ENCODE measurements at places on chromosomes 11 and 22. TPM values are rescaled to one million over a fixed set of nuclear protein-coding genes. Genes with fewer than 3 reads are reported as not detected.

DNA sequence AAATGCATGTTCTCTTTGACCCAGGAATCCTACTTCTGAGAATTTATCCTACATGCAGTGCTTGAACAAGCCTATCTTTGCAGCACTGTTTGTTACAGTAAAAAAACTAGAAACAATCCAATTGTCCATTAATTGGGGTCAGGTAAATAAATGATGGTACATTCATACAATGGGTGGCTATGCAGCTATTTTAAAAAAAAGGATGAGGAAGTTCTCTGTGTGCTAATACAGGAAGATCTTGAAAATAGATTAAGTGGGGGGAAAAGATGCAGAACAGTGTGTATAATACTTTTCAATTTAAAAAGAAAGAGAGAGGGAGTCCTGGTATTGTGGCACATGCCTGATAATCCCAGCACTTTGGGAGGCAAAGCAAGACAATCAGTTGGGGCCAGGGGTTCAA is 9.5 kb upstream of the CREB3L1 start:
- no peak for DNase-seq

GRCh38 chr11:69125861-69126260 is 29.9 kb upstream of the SMIM38 start:
- DNase-seq: no peak

The GGTLC3 gene
- total RNA-seq: not detected

The SLC6A5 gene
- not detected for total RNA-seq

DNA sequence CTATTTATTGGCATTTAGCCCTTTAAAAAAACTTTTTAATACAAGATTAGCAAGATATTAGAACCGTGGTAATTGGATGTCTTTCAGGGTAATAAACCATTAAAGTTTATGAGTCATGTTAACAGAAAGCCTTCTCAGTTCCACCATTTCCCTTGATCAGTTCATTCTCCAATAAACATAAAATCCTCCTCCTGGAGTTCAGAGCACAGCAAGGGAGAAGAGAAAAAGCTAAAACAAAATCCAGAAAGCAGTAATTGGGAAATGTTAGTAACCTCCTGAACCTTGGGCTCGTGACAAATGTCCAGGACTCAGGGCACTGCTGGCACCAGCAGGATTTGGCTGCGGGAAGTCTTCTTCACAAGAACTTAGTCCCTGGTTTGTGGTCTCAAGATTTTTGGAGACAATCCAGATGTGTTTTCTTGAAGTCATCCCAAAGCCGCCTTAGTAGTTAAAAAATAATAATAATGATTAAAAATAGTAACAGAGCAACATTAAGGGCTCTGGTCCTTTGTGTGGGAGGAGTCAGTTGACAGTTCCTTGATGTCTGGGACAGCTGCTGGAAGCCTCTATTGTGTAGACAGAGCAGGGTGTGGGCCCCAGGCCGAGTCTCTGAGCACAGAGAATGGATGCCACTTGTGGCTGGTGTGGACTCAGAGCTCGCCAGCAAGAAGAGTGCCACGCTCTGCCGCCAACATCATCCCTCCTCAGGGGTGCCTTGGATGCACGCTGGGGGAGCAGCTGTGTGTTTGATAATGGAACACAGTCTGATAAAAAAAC is 43.4 kb upstream of the PITPNB start:
- DNase-seq: no peak

DNA sequence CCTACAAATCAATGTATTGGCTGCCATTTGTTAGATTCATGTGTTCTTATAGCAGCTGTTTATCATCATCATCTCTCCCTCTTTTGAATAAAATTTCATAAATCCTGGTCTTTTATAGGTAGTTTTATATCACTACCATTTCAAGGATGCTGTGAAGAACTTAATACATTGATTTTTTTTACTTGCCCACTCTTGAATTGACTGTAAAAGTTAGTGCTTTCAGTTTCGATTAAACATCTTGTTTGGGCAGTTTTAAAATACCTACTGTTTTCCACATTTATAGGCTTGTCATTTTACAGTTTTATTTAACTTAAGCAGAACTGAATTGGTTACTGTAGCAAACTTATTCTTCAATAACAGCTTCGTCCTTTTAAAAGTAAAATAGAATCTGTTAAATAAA is 59.5 kb downstream of the TTC17 start:
- no peak for DNase-seq

GRCh38 chr11:115455613-115456012 is 48.6 kb downstream of the CADM1 start:
- DNase-seq: no peak

The POU2AF3 gene
- 0.38 TPM for total RNA-seq

The TREH gene
- total RNA-seq: not detected

DNA sequence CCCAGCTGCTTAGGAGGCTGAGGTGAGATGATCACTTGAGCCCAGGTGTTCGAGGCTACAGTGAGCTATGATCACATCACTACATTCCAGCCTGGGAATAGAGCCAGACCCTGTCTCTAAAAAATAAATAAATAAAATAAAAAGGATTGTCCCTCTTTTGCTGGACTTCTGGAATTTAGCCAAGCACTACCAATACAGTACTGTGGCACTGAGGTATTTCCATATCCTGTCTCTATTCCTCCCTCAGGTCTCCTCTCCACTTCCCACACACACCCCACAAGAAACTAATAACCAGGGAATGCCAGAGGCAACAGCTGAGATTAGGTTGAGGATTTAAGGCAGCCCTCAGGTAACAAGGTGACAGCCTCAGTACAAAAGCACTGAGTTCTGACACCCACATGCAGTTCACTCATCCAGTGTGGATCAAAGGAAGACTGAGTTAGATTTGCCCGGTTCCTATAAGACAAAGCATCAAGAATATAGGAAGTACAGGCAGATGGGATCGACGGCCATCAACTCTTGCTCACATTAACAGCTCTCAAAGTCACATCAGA is 4.5 kb upstream of the PPP2R1B start:
- no peak for DNase-seq

- DNase-seq: no peak
These were observed 3898.2 kb upstream of the OR11H1 start for GRCh38 chr22:11629661-11630385.

DNA sequence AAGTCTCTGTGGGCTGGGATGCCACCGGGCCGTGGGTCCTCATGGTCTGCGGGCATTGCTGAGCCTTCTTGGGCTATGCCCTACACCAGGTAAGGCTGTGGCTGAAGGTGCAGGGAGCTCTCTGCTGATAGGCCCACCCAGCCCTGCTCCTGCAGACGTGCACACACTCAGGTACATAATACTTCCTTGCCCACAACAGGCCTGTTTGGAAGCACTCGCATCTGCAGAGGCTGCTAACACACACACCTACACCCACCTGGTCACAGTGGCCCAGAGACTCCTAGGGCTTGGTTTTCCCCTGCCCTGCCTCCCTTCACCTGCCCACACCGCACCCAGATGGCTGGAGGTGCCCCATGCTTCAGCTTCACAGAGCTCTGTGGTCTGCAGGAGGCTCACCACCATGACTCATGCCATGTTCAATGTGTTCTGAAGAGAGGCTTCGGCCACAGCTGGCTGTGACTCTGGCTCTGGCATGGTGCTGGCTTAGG is 72.8 kb upstream of the KCNQ1OT1 start:
- no peak for DNase-seq

GRCh38 chr22:48398181-48398905 is 1429.3 kb downstream of the BRD1 start:
- DNase-seq: no peak

DNA sequence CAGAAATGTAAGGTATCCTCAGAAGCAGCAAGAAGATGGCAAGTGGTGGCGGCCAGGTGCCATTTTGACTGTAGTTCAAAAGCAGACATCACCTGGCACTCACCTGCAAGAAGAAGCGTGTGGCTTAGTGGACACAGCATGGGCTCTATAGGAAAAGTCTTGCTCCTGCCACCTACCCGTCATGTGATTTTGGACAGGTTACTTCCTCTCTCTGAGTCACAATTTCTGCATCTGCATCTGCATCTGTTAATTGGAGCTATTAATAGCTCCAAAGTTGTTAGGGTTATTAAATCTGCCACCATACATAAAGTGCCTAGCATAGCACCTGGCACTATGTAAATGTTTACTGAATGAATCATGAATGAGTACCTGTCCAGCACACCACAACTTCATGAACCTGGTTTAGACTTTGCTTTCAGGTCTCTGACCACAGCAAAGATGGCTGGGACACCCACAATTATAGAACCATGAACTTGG is 16.8 kb downstream of the RAB30 start:
- DNase-seq: no peak

DNA sequence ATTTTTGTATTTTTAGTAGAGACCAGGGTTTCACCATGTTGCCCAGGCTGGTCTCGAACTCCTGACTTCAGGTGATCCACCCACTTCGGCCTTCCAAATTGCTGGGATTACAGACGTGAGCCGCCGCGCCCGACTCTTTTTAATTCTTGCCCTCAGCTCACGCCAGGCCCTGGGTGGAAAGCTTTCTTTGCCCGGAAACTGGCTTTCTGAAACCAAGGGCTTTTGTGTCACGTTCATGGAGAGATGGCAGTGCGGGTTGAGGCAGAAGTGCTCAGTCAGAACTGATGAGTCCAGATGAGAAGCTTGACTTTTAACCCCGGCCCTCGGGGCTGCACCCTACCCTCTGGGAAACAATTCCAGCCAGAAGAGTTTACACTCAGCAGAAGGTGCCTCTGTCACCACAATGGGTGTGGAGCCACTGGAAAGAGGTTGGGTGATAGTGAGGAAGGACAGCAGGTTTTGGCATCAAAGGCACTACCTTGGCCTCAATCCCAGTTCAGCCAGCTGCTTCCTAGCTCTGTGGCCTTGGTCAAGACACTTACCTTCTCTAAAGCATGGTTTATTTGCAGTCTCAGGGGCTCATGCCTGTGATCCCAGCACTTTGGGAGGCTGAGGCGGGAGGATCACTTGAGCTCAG is 890 bp upstream of the ARFGAP3 start:
- DNase-seq: no peak

The CPT1B gene
- total RNA-seq: 394 TPM

- DNase-seq: no peak
These were observed 7.2 kb downstream of the TEAD1 start for GRCh38 chr11:12681466-12681865.

The SLC22A25 gene
- not detected for total RNA-seq

The CLDN5 gene
- total RNA-seq: 19.5 TPM

DNA sequence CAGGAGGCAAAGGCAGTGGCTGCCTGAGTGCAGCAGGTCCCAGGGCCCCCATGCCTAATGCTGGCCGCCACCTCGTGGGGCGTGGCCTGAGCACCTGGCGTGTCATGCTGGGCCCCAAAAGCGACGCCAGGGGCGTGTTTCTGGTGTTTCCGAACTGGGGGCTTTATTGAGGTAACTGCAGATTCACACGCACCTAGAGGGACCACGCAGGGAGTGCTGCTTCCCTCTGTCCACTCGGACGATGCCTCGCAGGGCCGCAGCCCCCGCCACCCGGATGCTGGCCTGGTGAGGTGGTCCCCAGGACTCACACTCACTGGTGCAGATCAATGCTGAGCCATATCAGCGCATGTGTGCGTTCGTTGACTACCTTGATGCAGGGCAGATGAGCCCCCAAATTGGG is 736.2 kb downstream of the BRD1 start:
- DNase-seq: no peak

The MPEG1 gene
- total RNA-seq: 9.5 TPM

The NLRP6 gene
- not detected for total RNA-seq

GRCh38 chr22:22243033-22243680 is 1.4 kb upstream of the VPREB1 start:
- DNase-seq: no peak

- DNase-seq: no peak
These were observed 7.4 kb downstream of the CAPN5 start for GRCh38 chr11:77074205-77074604.

DNA sequence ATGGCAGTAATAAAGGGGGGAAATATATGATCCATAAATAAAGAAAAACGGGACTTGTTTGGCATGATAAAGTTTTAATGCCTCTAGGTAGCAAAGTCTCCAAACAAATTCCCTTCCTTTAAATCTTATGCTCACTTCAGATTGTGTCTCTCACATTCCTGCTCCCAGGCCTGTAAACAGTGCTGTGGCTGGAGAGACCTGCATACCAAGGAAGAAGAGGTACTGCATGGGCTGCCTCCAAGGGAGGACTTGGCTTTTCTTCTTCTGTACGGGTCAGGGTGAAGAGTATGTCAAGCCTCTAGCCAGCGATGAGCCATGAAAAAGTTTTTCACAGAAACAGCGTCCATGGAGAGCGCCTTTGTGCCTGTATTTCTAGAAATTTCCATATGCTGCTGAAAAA is 161.8 kb downstream of the KIRREL3 start:
- DNase-seq: no peak

GRCh38 chr11:72781313-72782080 is 12.3 kb downstream of the STARD10 start:
- DNase-seq: peak; percentile 45

DNA sequence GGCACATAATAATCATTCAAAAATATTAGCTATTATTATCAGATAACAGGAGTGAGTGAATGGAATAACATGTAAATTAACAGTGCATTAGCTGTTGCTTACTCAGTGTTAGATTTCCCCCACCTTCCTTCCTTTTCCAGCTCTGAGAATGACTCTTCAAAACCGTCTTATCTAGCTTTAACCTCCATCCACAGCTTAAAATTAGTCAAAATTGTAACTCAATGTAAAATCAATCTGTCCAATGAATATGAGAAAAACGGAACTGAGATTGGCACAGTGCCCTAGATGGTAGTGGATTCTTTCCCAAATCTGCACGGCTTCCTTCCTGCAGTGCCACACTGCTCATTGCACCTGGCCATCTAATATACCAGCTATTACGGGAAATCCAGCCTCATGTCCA is 156.8 kb upstream of the BDNF start:
- no peak for DNase-seq

The ZNHIT2 gene
- total RNA-seq: 6.1 TPM

DNA sequence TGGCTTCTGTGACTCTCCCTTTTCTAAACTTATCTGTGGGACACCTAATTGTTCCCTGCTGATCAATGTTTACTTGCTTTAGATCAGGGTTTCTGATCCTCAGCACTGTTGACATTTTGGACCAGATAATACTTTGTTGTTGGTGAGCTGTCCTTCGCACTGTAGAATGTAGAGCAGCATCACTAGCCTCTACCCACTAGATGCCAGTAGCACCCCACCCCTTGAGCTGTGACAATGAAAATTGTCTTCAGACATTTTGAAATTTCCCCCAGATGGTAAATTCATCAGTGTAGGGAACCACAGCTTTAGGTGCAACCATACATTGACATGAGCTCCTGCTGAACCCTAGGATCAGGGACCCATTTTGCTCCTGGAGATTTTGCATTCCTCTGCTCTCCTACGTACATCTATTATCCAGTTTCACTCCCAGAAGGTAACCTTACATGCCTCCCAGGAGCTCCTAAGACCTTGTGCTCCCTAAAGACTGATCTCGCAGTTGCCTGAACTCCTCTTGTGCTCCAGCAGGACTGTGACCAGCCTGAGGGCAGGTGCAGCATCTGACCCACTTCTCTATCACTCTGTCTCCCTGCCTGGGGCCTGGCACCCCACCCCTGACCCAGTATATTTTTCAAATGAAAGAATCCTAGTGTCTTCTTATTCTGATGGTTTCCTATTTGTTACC is 107.8 kb downstream of the FAR1 start:
- DNase-seq: no peak

The SEPTIN3 gene
- not detected for total RNA-seq

The ADAMTS8 gene
- total RNA-seq: 0.85 TPM

GRCh38 chr11:34899633-34900016 is 16.6 kb downstream of the APIP start:
- DNase-seq: no peak

- no peak for DNase-seq
These were observed 32.2 kb upstream of the PLET1 start for GRCh38 chr11:112292785-112293407.

All from left ventricle myocardium inferior (tissue), 1 donor.